ENCODE measurements at places on chromosomes 13 and 19.
A peak's percentile ranks its signal among the peaks of the same experiment; 100 is the strongest.

GRCh38 chr13:111893607-111894443 lies 173.1 kb upstream of the SOX1 start:
- ATAC-seq, result no peak

DNA sequence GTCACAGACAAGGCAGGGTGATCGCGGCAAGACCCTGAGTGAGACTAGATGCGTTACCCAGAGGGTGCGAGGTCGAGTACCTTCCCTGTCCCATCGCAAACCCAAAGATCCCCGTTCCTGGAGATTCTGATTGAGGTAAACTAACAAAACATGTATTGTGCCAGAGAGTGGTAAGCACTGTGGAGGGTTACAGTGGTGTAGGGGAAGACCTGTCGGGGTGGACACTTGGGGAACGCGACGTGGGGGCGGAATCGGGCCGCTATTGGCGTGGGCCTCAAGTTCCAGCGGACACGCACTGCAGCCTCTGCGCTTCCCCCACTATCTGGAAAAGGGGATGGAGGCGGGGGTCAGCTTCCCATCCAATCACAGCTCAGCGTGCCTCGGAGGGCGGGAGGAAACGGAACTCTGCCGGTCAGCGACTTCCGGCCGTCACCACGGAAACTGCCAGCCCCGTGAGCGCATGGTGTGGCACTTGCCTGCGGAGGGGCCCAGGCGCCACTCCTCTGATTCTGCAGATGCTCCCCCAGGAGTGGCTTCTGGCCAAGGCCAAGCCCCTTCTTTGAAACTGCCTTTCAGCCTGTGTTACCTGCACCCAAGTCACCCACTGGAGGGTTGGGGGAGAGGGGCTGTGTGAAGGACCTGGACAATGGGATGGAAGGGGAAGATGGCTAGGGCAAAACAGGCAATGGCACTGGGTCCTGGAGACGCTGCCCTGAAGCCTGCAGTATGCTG lies 1.0 kb upstream of the UBE2M start:
- peak; percentile 71 for ATAC-seq

DNA sequence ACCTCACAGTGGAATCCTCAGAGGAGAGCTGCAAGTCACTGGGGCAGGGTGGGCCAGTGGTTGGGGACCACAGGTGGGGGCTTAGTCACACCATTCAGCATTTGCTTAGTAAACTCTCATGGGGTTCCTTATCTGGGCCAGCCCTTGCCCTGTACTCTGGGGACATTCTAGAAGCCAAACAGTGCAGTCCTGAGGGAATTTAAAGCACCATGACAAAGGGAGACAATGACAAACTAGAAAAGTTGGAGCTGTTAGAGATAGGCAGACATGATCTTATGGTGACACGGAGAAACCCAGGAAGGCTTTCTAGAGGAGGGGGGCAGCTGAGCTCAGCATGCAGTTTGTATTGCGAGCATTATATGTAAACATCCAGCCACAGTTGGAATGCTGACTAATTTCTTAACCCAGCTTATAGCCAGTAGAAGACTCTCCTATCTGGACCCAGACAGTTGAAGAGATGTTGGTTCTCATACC lies 87.6 kb downstream of the ZNF429 start:
- no peak for ATAC-seq

DNA sequence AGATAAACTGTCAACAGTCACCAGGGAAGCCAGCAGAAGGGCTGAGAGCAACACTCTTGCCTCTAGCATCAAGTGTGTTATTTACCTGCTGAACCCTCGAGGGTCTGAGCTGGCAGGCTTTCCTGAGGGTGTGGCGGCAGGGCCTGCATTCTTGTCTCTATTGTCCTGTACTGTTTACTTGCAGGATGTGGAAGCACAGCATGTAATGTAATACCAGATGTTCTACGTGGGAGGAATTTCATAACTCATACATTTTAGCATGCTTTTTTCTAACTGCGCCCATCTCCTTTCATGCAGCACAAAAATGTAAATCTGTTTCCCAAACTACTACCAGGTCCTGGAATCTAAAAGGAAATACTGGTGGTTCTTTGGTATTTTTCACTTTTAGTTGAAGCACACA lies 153.1 kb downstream of the RGCC start:
- ATAC-seq, result no peak

DNA sequence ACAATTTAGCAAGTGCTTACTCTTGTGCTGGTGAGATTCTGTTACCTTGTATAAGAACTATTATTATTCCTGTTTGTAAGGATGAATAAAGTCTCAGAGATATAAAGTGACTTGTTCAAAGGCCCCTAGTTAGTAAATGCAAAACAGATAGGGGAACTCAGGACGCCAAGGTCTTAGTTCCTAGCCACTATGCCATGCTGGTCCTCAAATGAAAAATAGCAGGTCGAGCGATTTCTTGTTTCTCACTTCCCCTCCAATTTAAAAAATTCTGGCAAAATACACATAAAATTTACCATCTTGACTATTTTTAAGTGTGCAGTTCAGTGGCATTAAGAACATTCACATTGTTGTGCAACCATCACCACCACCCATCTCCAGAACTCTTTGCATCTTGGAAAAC lies 1.1 kb downstream of the TECR start:
- ATAC-seq, result no peak

DNA sequence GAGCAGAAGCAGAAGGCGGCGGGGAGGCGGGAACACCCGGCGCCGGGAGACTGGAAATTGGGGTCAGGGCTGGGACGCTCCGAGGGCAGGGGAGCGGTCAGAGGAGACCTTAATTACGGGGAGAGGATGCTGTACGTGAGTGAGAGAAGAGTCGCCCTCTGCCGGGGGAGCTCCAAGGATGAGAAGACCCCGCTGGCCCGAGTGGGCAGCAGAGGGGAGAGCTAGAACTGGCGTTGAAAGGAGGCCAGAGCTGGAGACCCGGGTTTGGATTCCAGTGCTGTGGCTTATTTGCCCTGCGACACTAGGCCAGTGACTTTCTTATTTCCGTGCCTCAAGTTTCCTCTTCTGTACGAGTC lies 536 bp downstream of the FAM32A start:
- ATAC-seq, result peak; percentile 67

GRCh38 chr13:97388373-97388772 lies 45.6 kb upstream of the RAP2A start:
- no peak for ATAC-seq

GRCh38 chr13:113732176-113732960 lies 26.7 kb upstream of the TMEM255B start:
- no peak for ATAC-seq

- no peak for ATAC-seq
Measured at GRCh38 chr13:81393721-81394120, 1052.8 kb upstream of the SPRY2 start.

DNA sequence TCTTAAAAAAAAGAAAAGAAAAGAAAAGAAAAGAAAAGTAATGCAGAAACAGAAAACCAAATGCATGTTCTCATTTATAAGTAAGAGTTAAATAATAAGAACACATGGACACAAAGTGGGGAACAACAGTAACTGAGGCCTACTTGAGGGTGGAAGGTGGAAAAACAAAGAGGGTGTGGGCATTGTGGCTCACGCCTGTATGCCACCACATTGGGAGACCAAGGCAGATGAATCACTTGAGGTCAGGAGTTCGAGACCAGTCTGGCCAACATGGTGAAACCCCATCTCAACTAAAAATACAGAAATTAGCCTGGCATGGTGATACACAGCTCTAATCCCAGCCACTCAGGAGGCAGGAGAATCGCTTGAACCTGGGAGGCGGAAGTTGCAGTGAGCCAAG lies 8.1 kb downstream of the ZNF708 start:
- no peak for ATAC-seq

DNA sequence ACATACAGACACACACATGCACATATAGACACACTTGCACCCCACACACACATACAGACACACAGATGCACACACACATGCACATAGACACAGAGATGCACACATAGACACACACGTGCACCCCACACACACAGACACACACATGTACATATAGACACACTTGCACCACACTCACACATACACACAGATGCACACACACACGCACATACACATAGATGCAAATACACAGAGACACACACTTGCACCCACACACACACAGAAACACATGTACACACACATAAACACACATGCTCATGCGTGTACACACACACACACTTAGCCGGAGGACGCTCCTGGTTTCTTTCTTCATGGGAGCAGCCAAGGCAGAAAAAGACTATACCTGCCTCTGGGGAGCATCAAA lies 10.0 kb downstream of the COL4A2 start:
- no peak for ATAC-seq

DNA sequence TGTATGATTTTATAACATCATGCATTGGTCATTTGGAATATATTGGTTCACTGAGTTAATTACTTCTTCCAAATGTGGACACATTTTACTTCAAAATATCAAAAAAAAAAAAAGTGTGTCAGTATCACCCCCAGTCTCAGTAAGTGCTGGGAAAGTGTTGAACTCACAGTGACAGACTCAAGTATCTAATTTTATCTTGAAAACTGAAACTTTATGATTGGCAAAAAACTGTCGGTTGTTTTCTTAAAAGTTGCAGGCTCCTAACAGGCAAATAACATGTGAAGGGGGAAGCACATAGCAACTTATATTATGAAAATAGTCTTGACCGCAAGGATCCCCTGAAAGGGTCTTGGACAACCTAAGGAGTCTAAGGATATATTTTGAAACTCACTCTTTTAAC lies 33.5 kb upstream of the TPP2 start:
- no peak for ATAC-seq

DNA sequence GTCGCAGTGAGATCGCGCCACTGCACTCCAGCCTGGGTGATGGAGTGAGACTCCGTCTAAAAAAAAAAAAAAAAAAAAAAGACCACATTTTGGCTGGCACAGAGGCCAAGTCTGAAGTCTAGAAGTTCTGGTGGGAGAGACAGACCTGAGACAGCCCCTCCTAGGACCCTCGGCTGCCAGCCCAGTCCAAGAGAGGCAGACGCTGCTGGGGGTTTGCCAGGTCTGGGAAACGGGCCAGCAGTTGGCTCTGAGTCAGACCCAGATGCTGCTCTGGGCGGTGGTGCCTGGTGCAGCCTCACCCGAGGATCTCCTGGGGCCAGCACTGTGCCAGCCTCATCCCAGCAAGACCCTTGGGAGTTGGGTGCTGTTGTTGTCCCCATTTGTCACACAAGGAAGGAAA lies 5.8 kb downstream of the FCHO1 start:
- peak; percentile 88 for ATAC-seq

GRCh38 chr13:77902319-77902963 lies 16.2 kb downstream of the EDNRB start:
- no peak for ATAC-seq

DNA sequence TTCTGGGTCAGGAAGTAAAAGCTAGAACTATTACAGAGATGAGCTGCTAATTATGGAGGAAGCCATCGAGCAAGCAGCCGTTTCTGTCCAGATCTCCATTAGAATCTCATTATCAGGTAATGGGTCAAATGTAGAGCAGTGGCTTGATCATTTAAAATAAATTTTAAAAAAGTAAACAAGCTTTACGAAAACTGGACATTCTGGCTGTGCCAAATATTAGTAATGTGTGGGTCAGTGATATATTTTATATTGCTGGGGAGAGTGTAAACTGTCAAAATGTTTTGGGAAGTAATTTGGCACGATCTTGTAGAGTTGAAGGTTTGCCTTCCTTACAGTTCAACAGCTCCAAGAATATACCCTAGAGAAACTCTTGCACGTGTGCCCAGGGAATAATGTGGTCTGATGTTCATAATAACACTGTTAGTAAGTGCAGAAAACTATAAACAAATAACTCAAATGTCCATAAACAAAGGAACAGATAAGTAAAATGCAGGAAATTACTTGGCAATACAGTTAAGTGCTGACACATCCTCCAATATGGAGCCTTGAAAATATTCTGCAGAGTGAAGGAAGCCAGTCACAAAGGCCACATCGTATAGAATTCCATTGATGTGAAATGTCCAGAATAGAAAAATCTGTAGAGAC lies 127.2 kb upstream of the UBL3 start:
- no peak for ATAC-seq

- ATAC-seq, result no peak
Measured at GRCh38 chr13:75938811-75939560, 302.9 kb downstream of the LMO7 start.

GRCh38 chr19:34229721-34230120 lies 24.6 kb upstream of the GARRE1 start:
- ATAC-seq, result no peak

DNA sequence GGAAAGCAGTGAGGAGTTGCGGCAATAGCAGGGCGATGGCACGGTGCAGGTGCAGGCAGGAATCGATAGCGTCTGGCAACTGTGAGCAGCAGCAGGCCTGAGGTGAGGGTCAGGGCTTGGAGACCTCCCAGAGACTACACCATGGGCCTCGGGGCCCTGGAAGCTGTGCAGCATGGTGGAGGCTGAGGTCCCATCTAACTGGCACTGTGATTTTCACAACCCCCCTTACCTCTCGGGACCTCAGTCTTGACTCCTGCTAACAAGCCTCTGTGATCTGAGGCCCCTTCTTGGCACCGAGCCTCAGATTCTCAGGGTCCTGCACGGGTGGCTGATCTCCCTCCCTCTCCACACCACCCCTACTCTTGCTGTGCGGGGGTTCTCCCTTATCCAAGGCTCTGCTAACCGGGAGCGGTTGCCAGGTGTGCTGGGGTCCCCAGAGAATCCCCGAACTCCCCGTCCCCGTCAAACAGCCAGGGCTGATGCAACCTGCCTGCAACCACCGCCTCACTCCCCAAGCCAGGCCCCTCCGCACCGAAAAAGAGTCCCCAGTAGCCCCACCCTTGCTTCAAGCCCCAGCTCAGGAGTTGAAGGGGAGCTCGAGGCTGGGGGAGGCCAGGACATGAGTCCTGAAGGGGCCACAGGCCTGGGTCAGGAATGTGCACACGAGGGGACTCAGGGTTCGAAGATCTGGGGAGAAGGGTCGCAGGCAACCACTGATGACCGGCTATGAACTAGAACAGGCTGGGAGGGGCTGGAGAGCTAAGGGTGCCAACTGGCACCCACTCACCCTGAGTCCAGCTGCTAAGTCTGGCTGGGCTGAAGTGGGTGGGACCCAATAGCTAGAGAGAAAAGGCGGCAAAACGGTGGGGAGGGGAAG lies 4.8 kb upstream of the ATF5 start:
- no peak for ATAC-seq

GRCh38 chr13:50149932-50150331 lies 134.7 kb downstream of the KCNRG start:
- peak; percentile 49 for ATAC-seq

DNA sequence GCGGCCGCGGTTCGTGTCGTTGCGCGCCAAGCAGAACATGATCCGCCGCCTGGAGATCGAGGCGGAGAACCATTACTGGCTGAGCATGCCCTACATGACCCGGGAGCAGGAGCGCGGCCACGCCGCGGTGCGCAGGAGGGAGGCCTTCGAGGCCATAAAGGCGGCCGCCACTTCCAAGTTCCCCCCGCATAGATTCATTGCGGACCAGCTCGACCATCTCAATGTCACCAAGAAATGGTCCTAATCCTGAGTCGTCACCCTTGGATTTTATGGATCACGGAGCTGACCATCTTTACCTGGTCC lies 475 bp downstream of the MRPL57 start:
- ATAC-seq, result peak; percentile 32

Measured in SK-N-SH treated with all-trans-retinoic acid at 6 μM for 48 hours (cell line).